SW480 (cell line): ENCODE measurements at places on chromosomes 3 and 15.
A peak's percentile ranks its signal among the peaks of the same experiment; 100 is the strongest.

DNA sequence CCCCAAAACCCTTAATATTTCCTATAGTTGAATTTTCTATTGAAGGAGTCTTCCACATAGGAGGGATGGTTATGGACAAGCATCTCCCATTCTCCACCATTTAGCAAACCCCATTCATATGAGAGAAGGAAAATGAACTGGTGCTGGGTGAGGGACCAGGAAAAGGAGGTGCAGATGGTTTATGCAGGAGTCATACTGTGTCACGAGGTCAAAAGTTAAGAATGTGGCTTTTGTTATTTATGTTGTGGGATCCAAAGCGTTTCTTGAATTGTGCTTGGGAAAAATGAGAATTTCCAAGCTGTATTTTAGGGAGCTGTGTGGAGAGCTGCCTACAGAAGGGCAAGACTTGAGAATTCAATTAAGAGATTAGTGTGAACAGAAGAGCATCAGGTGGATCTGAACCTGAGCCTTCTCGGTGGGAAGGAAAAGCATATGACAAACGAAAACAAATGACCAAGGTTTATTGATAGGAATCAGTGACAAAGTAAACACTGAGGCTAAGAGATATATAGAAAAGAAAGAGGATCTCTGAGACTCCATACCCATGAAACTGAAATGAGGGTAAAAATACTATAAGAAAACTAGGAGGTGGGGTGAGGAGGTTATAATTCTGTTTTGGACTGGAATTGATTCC is 473.3 kb upstream of the NR2F2 start:
- no peak for DNase-seq

DNA sequence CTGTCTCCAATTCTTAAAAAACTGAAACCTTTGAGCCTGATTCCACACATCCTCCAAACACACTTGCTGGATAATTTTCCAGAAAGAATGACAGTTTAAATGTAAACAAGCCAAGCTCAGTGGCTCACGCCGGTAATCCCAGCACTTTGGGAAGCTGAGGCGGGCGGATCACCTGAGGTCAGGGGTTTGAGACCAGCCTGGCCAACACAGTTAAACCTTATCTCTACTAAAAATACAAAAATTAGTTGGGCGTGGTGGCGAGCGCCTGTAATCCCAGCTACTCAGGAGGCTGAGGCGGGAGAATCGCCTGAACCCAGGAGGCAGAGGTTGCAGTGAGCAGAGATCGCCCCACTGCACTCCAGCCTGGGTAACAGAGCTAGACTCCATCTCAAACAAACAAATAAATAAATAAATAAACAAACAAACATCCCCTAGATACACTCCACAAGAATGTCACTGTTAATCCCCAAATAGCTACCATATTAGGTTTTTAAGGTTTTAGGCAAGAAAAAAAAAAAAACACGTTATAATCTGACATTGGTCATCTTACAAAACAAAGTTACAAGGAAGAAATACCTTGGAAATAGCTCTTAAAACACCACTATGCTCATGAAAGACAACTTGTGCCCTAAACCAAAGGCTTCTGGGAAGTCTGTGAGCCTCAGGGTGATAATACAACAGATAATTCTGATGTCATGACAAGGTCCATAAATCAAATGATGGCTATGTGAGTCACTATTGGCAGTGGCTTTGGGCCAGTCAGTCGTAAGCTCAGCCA is 13.2 kb downstream of the TNIK start:
- DNase-seq: peak; percentile 56

GRCh38 chr3:20108869-20109268 is 68.6 kb downstream of the KAT2B start:
- DNase-seq: no peak

GRCh38 chr15:49637857-49638256 is 17.0 kb downstream of the DTWD1 start:
- no peak for DNase-seq

GRCh38 chr3:177102553-177102952 is 94.7 kb downstream of the TBL1XR1 start:
- no peak for DNase-seq

- DNase-seq: no peak
Measured at GRCh38 chr3:123036352-123037014, 8.9 kb upstream of the SEMA5B start.

- no peak for DNase-seq
Measured at GRCh38 chr3:124283652-124284023, 291.7 kb upstream of the ROPN1 start.

- no peak for DNase-seq
Measured at GRCh38 chr3:143831208-143831607, 17.1 kb downstream of the SLC9A9 start.

DNA sequence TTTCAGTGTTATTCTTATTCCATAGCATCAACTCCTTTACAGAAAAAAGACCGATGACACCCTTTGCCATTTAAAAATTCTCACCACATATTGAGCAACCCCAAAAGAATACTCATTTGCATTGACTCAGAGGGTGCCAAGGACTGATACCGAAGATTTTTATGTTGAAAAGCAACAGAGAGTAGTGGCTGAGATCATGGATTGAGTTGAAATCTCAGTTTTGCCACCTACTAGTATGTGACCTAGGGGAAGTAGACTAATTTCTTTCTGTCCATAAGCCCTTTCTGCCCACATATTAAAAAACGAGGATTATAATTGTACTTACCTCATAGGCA is 313.9 kb upstream of the SATB1 start:
- DNase-seq: no peak
